ENCODE measurements at places on chromosomes 2 and 18.

DNA sequence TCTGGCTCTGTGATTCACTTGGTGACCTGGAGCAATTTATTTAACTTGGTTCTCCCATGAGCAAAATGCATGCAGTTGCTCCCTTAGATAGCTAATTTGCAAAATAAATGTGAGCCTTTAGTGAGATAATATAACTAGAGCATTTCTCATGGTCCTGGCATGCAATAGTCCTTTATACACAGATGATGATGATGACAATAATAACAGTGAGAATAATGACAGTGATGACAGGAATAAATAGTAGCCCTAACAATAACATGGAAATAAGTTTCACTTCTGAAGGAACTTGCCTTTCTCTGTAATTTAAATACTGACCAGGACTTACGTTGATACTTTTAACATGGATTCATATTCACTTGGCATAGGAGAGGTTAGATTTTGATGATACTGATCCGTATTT lies 49.2 kb downstream of the LPIN1 start:
- no peak for DNase-seq

- no peak for DNase-seq
Observed at GRCh38 chr2:225402210-225402776, 2.8 kb downstream of the NYAP2 start.

DNA sequence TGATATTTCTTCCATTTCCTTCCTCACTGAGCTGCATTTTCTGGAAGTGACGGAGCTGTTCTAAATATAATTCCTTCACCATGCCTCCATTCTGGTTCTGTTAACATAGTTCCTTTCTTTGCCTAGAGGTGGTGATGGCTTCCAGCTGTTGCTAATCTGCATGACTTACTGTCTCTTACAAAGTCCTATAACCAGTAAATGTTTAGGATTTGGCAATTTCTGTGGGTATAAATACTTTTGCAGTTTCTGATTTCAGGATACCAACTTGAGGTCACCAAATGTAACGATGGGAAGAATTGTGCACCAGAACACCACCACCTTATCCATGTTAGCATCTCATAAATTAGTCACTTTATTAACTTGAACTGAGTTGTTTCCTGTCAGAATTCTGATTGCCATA lies 101.7 kb upstream of the FN1 start:
- DNase-seq = no peak

DNA sequence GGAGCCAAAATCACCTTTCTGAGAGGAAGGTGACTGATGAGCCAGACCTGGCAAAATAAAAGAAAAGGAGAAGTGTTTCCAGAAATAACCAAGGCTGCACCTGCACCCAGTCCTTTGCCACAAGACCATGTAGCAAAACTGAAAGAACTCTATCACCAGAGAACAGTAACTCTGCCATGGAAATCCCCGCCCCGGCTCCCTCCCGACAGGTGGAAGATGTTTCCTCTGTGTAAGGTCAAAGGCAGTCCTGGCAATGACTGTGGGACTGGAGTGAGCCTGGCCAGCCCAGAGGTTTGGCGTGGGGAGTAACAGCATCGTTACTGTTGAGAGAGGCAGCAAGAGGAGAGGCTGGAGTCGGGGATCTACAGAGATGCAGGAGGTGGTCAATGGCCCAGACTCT lies 42.3 kb downstream of the SPRED2 start:
- DNase-seq = no peak

- DNase-seq = no peak
Observed at GRCh38 chr2:109645412-109646184, 31.4 kb downstream of the SOWAHC start.

DNA sequence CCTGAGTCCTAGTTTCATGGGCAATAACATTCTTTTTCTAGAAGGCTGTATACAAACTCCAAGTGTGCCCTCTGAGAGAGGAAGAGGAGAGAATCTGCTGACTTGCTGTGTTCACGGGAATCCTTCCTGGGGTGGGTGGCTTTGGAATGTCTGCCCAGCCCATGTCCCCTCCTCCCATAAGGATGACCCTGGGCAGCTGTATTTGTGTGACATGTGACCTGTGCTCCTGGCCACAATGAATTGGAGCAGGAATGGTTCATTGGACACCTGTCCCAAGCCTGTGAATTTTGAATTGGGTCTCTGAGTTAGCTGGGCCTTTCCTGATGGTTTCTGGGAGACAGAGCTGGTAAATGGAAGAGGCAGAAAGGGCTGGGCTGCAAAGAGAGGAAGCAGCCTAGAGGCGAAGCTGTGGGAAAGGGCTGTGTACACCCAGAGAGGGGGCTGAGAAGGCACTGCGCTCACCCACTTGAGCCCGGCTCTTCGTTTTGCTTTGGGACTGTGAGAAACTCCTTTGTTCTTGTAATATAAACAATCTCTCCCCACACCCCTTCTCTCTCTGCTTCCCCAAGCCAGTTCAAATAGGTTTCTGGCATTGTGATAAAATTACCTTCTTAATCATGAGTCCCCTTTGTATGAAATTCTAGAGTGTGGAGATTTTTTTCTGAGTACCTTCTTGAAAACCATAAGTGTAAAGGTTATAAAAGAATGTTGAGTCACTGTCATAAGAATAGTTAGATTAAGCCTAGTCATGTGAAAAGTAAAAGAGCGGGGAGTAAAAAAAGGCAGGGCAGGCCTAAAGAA lies 49.8 kb downstream of the SLC4A5 start:
- DNase-seq = no peak

- DNase-seq = no peak
Observed at GRCh38 chr2:230312638-230313037, 14.4 kb upstream of the SP140L start.
